ENCODE measurements at places on chromosomes 2 and 18.

- no peak for DNase-seq
These were observed 128.3 kb downstream of the DNER start for GRCh38 chr2:229586012-229586411.

GRCh38 chr2:47323822-47324171 lies 79.2 kb upstream of the MSH2 start:
- no peak for DNase-seq

GRCh38 chr2:109213646-109214433 lies 84.8 kb downstream of the SH3RF3 start:
- DNase-seq: peak; percentile 43

DNA sequence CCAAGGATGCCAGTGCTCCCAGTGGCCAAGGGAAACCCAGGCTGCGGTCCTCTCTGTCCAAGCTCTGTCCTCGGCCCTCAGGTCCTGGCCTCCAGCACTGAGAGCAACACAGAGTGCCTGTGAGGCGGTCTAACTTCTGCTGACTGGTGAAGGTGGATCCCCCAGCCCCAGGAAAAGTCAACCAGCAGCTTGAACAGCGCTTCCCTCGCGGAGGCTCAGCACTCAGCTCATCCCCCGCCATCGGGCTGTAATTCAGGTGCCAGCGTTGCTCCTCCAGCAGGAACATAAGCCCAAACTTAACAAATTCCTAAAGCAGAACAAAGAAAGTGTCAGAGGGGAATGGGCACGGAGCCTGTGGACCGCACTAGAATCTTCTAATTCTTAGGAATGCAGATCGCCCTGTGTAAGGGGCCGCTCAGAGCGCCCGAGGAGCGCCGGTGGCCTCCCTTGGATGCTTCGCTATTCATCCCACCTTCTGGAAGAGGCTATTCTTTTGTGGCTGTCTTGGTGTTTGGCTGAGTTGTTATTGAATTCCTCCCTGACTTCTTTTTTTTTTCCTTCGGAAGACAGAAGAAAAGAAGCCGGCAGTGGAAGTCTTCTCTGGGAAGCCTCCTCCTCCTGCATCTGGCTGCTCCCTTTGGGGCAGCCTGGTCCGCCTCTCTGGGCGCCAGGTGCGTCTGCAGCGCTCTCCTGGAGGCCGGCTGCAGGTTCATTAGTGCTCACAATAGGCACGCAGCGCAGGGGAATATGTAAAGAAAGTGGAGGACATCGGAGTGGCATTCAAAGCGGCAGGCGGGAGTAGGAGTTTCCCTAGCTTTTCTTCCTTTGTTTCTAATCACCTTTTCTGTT lies 905.6 kb downstream of the TSN start:
- DNase-seq: no peak
